ENCODE measurements at places on chromosomes 12 and 14. TPM values are rescaled to one million over a fixed set of nuclear protein-coding genes. Genes with fewer than 3 reads are reported as not detected.

DNAJC22 gene
- 1.6 TPM for total RNA-seq

PRB2 gene
- total RNA-seq, result not detected

PDE3A gene
- 16.2 TPM for total RNA-seq

CNTN1 gene
- 0.27 TPM for total RNA-seq

LRTM2 gene
- total RNA-seq, result not detected

RNFT2 gene
- 2.3 TPM for total RNA-seq

PCED1B gene
- 0.27 TPM for total RNA-seq

GRCh38 chr14:57171363-57171762 lies 97.3 kb downstream of the EXOC5 start:
- no peak for DNase-seq

GRCh38 chr12:106296179-106296877 lies 6.2 kb upstream of the TCP11L2 start:
- DNase-seq, result peak; percentile 78

DNA sequence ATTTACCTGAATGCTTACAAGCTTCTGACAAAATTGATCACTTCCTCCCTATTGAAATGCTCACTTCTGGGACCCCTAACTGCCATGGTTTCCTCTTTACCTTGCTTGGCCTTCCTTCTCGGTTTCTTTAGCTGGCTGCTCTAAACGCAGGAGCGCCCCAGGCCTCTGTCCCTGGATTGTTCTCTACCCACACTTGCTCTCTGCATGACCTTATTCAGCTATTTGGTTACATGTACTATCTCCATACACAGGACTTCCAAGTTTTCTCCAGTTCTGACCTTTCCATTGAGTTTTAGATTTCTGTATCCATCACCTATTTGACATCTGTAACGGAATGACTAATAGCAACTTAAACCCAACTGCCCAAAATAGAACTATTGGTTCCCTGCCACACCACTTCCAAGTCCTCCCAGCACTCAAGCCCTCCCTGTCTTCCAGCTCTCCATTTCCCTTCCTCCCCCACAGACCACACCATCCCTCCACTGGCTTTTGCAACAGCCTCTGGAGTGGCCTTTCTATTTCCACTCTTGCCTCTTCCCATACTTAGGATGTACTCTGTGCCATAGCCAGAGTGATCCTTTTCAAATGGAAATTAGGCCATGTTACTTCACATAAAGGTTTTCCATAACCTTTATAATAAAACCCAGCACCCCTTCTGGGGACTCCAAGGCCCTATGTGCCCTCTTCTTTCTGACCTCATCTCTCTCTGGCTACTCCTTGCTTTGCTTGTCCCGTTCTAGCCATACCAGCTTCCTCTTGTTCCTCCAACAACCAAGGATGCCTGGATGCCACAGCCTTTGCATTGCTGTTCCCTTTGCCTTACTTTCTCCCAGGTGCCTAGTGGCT lies 202.2 kb downstream of the AEBP2 start:
- DNase-seq, result peak; percentile 68

- DNase-seq, result no peak
Observed at GRCh38 chr12:52493172-52493571, at the start of gene KRT6A. KRT6A (minus strand) TSS chr12:52493257; CDS start chr12:52493188, 69 bp downstream.

DNA sequence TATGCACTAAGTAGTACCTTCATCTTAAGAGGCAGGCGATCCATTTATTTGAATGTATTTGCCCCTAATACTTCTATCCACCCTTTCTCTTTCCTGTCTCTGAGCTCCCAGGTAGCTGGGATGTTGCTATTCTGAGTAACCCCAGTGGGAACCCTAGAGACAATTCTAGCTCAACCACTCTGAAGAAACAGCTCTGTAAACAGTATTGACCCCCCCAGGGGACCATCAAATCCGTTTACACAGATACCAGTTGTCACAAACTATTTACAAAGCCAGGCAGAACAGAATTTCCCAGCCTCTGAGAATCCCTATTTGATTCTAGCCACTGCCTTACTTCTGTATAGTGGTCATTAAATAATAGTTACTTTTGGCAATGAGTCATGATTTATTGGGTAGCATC lies 64.9 kb downstream of the MIPOL1 start:
- no peak for DNase-seq

DNA sequence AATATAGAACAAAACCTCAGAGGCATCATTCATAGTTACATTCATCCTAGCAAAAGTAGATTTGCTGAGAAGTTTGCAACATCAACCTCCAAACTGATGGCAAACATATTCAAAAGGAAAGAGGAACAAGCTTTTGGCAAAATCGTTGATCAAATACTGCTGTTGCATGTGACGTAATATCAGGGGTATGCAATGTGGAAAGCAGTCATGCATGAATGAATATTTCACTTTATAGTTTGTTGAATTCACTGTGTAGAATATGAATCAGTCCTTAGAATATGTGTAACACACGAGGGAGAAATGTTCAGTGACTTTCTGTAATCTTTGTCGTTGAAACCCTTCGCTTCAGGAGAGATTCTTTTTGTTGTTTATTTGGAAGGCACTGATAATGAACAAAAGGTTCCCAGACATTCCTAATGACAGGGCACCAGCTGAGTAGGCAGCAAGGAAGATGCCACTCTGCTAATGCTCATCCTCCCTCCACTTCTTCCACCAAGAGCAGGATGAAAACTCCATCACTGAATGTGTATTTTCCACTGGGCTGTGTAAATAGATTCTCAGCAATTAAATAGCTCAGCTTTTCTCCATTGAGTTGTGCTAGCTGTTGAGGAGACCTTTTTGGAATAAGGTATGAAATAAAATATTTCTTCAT lies 126.1 kb downstream of the PELI2 start:
- DNase-seq, result peak; percentile 91

- no peak for DNase-seq
Observed at GRCh38 chr12:106671840-106672239, 89.0 kb downstream of the RFX4 start.

DNA sequence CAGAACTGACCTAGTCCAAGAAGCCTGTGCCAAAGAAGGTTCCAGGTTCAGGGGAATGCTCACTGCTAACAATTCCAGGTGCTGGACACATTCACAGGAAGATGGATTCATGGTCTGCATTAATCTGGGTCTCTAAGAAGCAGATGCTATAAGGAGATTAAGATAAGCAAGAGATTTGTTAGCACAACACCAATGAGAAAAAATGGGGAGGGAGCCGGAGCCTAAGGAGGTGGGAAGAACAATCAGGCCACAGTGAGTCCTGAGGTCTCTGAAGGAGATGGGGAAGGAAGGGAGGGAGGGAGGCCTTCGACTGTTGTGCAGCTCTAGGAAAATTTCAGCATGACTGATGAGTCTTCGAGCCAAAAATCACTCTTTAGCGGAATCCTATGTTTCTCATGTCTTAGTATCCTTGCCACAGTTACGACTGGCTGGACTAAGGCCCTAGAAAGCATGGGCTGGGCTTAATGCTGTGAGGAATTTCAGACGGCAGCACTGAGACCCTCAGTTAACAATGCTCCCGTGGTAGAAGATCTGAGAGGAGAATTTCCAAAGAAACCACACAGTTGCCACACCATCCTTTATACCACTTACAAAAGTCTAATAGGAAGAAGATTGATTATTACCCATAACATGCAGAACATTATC lies 31.5 kb upstream of the PTGDR start:
- DNase-seq, result no peak

GRCh38 chr12:60144395-60144794 lies 548.6 kb downstream of the SLC16A7 start:
- no peak for DNase-seq

DNA sequence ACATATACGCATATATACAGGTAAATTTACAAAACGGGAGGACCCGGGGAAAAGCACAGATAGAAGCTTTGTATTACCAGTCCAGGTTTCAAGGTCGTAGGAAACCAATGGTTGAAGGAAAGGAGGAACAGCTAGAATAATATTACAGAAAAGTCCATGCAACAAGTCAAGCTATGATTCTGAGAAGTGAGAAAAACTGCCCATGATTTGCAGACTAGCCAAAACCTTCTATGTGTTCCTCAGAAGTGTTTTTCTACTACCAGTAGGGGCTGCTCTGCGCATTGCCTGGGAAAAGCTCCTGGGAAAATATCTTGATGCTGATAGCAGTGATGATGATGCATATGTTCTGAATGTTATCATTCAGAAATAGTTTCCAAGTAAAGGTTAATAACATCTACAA lies 2.2 kb downstream of the PDZRN4 start:
- no peak for DNase-seq

- DNase-seq, result no peak
Observed at GRCh38 chr12:116719731-116720528, 17.9 kb downstream of the SPRING1 start.

DNA sequence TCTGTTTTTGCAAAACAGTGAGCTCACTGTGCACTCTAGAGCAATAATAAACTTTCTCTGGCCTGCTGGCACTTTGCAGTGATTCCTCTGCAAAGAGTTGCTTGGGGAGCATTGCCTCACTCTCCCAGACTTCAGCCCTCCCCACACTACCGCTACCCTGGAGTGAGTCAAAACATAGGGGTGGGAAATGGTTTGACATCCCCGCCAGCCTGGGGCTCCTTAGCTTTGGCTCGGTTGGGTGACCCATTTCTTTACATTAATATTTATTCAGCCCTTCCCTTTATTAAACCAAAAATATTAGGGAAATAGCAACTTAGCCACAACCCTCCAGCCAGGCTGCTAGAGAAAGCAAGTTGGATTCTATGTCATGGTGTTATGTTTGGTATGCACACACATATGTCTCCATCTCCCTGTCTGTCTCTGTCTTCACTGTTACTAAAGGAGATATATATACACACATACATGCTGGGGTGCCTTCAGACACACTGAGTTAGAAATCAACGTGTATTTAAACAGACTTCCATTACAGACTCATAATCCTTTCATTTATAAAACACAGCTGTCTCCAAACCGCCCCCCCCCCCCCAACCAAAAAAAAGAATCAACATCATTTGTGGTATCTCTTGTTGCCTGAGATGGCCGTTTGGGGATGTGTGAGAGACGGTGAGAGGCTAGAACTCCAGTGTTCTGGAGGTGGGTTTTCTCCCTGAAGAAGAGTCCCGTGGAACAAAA lies 3.4 kb upstream of the IRF2BPL start:
- DNase-seq, result peak; percentile 83

DNA sequence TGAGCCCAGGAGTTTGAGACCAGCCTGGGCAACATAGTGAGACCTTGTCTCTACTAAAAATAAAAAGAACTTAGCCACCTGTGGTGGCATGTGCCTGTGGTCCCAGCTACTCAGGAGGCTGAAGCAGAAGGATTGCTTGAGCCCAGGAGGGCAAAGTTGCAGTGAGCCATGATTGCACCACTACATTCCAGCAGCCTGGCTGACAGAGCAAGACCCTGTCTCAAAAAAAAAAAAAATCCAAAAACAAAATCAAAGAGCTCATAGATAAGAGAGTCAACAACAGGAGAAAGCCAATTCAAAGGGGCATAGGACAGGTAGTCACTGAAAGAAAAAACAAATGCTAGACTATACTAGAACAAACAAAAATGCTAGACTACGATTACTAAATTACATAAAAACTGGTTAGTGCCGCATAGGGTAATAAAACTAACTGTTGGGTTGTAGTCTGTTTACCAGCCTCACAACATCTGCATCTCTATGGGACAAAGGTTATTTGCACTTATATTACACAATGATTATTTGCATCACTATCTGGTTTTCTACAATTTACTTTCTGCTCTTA lies 16.6 kb upstream of the EEA1 start:
- DNase-seq, result no peak

GRCh38 chr12:70252832-70253231 lies 9.6 kb downstream of the CNOT2 start:
- DNase-seq, result no peak

DNA sequence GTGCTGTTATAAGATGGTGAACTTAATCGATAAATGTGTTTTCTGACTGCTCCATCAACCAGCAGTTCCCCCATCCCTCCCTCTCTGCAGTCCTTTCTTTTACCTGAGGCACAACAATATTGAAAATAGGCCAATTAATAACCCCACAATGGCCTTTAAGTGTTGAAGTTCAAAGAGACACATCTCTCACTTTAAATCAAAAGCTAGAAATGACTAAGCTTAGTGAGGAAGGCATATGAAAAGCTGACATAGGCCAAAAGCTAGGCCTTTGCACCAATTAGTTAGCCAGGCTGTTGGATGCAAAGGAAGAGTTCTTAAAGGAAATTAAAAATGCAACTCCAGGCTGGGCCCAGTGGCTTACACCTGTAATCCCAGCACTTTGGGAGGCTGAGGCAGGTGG lies 43.7 kb downstream of the SAV1 start:
- no peak for DNase-seq

All from fibroblast of the aortic adventitia (primary cell).